ENCODE measurements at places on chromosomes 1 and 21. TPM values are rescaled to one million over a fixed set of nuclear protein-coding genes. Genes with fewer than 3 reads are reported as not detected.

- no peaks in the 10 kb centered on the region for H3K27me3 ChIP-seq
- DNase-seq, result peak; percentile 42
- peaks cover 37% of the 10 kb centered on the region for H3K4me1 ChIP-seq
- H3K4me3 ChIP-seq, result no peak overlapping the region
- H3K27ac ChIP-seq, result no peak overlapping the region
Measured at GRCh38 chr1:9280015-9280860, 12.5 kb upstream of the SPSB1 start.

GBP3 gene
- 26.0 TPM for total RNA-seq

GRCh38 chr1:177133977-177134538 lies 30.5 kb downstream of the ASTN1 start:
- H3K4me1 ChIP-seq, result no peaks in the 10 kb centered on the region
- no peak overlapping the region for H3K4me3 ChIP-seq
- no peaks in the 10 kb centered on the region for H3K27me3 ChIP-seq
- no peaks in the 10 kb centered on the region for H3K36me3 ChIP-seq
- no peak for DNase-seq
- no peak overlapping the region for H3K27ac ChIP-seq

- no peak overlapping the region for H3K4me3 ChIP-seq
- peak overlapping the region; percentile 64 for H3K27ac ChIP-seq
- no peak for DNase-seq
- H3K36me3 ChIP-seq, result no peaks in the 10 kb centered on the region
- H3K4me1 ChIP-seq, result peaks cover 21% of the 10 kb centered on the region
Measured at GRCh38 chr1:116253566-116254382, 119.3 kb upstream of the ATP1A1 start.

C1orf167 gene
- total RNA-seq, result not detected

AGMAT gene
- total RNA-seq, result 0.49 TPM

DNA sequence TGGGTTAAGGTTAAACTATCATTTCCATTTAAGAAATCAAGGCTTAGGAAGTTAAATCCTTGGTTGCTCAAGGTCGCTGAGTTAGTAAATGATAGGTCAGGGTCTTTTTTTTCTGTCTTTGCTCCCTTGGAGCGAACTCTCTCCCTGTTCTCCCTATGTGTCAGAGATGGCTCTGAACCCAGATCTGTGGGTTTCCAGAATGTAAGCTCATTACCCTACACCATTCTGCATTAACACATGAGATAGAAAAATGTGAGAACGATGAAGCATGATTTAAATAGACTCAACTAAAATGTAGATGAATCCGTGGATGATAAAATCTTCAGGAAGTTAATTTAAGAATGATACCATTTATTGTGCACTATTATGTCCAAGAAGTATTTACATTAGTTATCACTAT lies 25.0 kb upstream of the ST6GALNAC3 start:
- no peak overlapping the region for H3K27ac ChIP-seq
- H3K36me3 ChIP-seq, result no peaks in the 10 kb centered on the region
- H3K4me3 ChIP-seq, result no peak overlapping the region
- H3K27me3 ChIP-seq, result no peaks in the 10 kb centered on the region
- no peak for DNase-seq

DNA sequence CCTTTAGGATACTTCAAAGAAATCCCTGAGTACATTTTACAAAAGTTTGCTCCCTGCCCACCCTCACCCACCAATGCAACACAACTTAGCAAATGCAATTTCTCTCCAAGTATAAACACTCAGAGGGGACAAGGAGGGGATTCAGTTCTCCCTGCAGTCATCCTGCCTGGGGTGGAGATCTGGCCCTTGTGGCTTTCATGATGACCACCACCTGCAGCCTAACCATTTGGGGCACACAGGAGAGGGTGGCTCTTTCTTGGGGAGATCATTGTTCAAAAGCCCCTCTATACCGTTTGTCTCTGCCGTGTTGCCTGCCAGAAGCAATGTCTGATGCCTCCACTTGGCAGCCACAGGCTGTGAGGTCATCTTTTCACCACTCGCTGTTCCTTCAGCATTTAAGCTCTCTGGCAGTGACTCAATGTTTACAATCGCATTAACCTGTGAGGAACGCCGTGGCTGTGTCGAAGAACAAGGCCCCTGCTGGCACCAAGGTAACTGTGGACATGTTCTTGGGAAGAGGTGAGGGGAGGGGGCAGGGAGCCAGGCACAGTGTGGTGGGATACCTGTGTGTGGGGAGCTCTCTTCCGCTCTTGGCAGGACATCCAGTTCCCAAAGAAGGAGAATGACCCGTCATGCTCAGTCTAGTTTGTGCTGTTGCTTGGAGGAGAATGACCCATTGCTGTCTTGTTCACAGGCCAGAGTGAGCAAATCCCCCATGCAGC lies 103.9 kb upstream of the DUSP10 start:
- H3K4me3 ChIP-seq, result no peak overlapping the region
- peak; percentile 54 for DNase-seq
- no peaks in the 10 kb centered on the region for H3K4me1 ChIP-seq

GPR61 gene
- total RNA-seq, result 0.54 TPM

FCRL1 gene
- total RNA-seq, result not detected

Data from thyroid gland (tissue), 4 donors.